ENCODE measurements at places on chromosomes 6 and 20. TPM values are rescaled to one million over a fixed set of nuclear protein-coding genes. Genes with fewer than 3 reads are reported as not detected.

Gene RNF182
- 6.9 TPM for polyA plus RNA-seq

Gene KCNQ5
- polyA plus RNA-seq, result 2.4 TPM

Gene C20orf141
- not detected for polyA plus RNA-seq

- no peak for DNase-seq
These were observed 64.9 kb downstream of the MAP3K4 start for GRCh38 chr6:161056451-161056850.

DNA sequence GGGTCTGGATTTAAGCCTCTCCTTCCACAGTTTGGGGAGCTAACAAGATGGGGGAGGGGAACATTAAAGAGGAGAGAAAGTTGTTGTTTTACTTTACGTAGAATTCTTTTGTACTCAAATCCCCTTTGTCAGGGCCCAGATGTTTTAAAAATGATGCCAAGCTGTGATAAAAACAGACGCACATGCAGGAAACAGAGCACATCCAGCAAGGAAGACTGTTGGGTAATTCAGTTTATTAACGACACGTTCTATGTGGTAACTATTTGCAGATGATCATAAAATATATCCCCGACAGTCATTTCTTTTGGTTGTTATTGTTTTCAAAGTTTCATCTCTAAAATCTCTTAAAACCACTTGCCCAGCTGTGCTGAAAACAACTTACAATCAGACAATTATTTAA lies 307.0 kb upstream of the PRDM1 start:
- no peak for DNase-seq

DNA sequence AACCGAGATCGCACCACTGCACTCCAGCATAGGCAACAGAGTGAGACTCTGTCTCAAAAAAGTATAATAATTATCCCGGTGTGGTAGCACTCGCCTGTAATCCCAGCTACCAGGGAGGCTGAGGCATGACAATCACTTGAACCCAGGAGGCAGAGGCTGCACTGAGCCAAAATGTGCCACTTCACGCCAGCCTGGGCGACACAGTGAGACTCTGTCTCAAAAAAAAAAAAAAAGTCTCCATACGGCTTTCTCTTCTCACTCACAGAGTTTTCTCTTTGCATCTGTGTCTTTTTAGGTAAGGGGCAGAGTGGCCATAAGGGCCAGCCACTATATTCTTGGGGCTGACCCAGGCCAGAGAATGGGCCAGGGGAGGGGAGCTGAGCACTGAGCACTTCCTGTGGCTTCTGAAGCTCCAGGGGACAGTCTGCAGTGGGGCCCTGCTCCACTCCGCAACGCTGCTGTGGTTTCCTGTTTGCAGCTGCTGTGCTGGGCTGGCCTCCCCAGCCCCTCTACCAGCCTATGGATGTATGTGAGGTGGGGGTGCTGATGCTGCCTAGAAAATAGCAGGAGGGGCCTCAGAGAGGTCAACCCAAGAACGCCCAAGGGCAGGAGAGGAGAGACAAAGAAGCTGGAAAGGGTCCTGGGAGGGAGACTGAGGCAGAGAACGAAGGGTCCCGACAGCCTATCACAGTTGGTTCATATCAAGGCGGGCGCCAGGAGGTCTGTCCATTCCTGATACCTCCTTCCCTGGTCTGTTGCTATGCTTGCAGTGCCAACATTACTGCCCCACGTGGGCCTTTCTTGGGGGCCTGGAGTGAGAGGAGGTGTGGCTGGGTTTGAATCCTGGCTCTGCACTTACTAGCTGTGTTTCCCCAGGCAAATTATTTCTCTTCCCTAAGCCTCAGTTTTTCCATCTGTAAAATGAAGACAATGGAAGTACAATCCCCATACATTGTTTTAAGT lies 16.0 kb downstream of the SLA2 start:
- DNase-seq, result peak; percentile 76

- DNase-seq, result no peak
These were observed 30.1 kb downstream of the RIMS4 start for GRCh38 chr20:44780226-44780625.

GRCh38 chr6:41724586-41725501 lies 10.6 kb downstream of the TFEB start:
- no peak for DNase-seq

GRCh38 chr6:169326067-169326799 lies 72.6 kb upstream of the THBS2 start:
- no peak for DNase-seq
